Posterior vena cava (tissue), 2 donors: ENCODE measurements at places on chromosomes 12 and 14. TPM values are rescaled to one million over a fixed set of nuclear protein-coding genes. Genes with fewer than 3 reads are reported as not detected.

The FITM1 gene
- total RNA-seq = not detected

The OR4E2 gene
- total RNA-seq = not detected

The TSPAN19 gene
- not detected for total RNA-seq

The BIN2 gene
- 8.8 TPM for total RNA-seq

The CLEC4D gene
- 2.7 TPM for total RNA-seq

The SMCO3 gene
- 0.57 TPM for total RNA-seq

The RNU6-8 gene
- not detected for total RNA-seq

The CD4 gene
- 36.0 TPM for total RNA-seq

The NXPH4 gene
- 0.24 TPM for total RNA-seq

The SERPINA1 gene
- total RNA-seq = 34.5 TPM

The ANAPC5 gene
- total RNA-seq = 83.9 TPM

The CFAP251 gene
- total RNA-seq = 0.65 TPM

The NKX2-1 gene
- total RNA-seq = not detected

The GLS2 gene
- total RNA-seq = 0.24 TPM

The ADGRD1 gene
- total RNA-seq = 178 TPM

The SYT1 gene
- total RNA-seq = 2.0 TPM

The ANHX gene
- total RNA-seq = not detected

The FIGNL2 gene
- 0.60 TPM for total RNA-seq

The LALBA gene
- total RNA-seq = not detected

The SLCO1B1 gene
- not detected for total RNA-seq

The GSG1 gene
- not detected for total RNA-seq

The KCNA5 gene
- total RNA-seq = 3.0 TPM

The ERH gene
- total RNA-seq = 132 TPM

The INHBC gene
- not detected for total RNA-seq

The ZC2HC1C gene
- 0.46 TPM for total RNA-seq

The DPPA3 gene
- total RNA-seq = not detected

The SLC24A4 gene
- 0.67 TPM for total RNA-seq

The RPGRIP1 gene
- total RNA-seq = 0.10 TPM

The SLC8A3 gene
- total RNA-seq = 0.46 TPM

The ADAM21 gene
- not detected for total RNA-seq

The TAS2R46 gene
- total RNA-seq = 2.2 TPM

The C12orf54 gene
- total RNA-seq = not detected

The GLT8D2 gene
- total RNA-seq = 12.4 TPM

The FBXL14 gene
- 6.3 TPM for total RNA-seq

The IFNG-AS1 gene
- not detected for total RNA-seq

The CRACR2A gene
- total RNA-seq = 3.7 TPM

The FOXA1 gene
- total RNA-seq = 0.23 TPM
